Mucosa of descending colon (tissue), 3 donors: ENCODE measurements at places on chromosomes 11 and 22. TPM values are rescaled to one million over a fixed set of nuclear protein-coding genes. Genes with fewer than 3 reads are reported as not detected.

DNA sequence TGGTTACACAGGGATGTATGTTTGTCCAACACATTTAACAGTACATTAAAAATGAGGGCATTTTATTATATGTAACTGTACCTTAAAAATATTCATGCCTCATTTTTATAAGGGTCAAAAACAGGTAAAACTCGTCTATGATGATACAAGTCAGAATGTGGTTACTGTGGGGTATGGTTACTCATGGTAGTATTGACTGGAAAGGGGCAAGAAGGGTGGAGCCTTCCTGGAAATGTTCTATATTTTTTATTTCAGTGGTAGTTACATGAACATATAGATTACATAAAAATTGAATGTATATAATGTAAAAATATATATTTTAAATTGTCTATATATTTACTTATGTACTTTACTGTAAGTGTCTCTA is 99.8 kb downstream of the STIM1 start:
- no peak for DNase-seq

GRCh38 chr11:125063429-125064043 is 431 bp downstream of the SLC37A2 start:
- no peak for DNase-seq

BIK gene
- total RNA-seq: 8.4 TPM

SLC25A45 gene
- 8.0 TPM for total RNA-seq

PDXP gene
- total RNA-seq: 26.8 TPM

GPHA2 gene
- total RNA-seq: not detected
